Activated T-cell treated with anti-CD3 and anti-CD28 coated beads for 48 hours (primary cell): ENCODE measurements at places on chromosomes 7 and 10.

DNA sequence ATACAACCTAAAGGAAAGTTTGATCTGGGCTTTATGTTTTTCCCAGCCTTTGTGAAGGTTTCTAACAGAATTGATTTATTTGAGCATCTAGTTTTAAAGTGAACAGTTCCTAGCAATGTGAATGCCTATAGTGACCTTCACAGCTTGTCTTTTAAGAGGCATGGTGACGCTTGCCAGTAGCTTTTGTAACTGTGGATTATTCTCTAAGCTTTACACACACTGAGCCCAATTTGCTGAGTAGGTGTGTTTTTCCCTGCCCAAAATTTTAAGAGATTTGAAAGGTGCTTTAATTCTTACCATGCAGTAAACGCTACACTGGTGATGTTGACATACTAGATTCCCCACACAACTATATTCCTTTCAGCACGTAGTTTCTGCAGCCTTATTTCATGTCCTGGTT lies 420.2 kb upstream of the AKR1E2 start:
- no peak for DNase-seq

GRCh38 chr10:85537561-85537960 lies 829.0 kb downstream of the GRID1 start:
- no peak for DNase-seq

GRCh38 chr7:48634116-48634632 lies 290.2 kb upstream of the CDC14C start:
- no peak for DNase-seq

DNA sequence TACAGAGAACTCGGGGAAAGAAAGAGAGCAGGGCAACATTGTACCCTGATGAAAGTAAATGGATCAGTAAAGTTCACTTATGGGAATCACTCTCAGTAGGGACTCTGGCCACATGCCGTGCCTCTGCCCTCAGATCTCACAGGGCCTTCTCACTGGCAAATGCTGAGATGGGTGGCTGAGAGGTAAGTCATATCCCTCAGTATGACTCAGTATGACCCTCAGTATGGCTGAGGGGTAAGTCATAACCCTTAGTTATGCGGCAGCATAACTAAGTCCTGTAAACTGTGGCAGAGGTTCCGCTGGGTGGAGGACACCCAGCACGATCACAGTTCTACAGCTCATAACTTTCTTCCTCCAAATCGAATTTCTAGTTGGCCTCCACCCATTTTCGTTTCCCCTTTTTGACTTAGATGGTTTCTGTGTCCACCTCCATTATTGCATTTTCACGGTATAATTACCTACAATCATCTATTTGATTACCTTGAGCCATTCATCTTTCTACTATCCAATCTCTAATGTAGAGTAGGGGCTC lies 26.5 kb upstream of the WNT16 start:
- DNase-seq, result no peak

DNA sequence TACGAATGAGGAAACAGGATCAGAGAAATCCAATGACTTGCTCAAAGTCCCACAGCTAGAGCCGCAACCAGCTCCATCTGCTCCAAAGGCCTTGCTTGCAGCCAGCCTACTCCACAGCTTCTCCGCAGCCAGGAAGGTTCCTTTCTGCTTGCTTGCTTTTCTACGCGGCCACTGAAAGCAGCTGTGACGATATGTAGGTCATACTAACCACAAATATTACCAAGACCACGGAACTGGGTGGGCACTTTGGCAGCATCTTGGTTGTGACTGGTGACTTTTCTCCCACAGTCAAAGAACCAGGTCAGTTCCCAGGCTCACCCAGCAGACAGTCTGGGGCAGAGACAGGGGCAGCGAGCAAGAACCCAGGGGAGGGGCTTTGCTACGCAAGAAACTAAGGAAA lies 86.4 kb downstream of the FAM53B start:
- DNase-seq, result no peak

- no peak for DNase-seq
These were observed 63.7 kb downstream of the SP8 start for GRCh38 chr7:20722941-20723340.

DNA sequence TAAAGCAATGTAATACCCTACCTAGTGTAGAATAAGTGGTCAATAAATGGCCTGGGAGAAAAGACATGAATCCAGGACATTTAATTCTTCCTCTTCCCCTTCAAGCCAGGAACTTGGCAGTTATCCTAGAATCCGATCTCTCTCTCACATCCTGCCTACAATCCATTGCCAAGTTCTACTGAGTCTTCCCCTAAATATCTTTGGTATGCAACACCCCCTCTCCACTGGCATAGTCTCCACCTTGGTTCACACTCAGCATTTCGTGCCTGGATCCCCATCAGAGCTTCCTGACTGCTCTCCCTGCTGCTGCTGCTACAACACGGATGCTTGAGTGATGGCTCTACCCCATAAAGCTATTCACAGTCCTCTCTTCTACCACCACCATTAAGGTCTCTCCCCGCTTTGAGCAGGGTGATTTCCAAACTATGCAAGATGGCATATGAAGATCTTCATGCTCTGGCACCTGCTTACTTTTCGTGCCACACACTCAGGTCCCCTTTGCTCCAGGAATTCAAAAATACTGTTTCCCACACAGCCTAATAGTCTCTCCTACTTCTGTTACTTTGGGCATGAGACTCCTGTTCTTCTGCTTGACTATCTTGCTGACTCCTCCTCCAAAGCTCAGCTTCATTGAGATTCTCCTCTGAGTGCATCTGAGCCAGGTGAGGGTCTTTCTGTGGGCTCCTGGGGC lies 4.8 kb downstream of the ANK3 start:
- DNase-seq, result no peak
